ELR (cell line): ENCODE measurements at places on chromosomes 3 and 15.

GRCh38 chr3:52104684-52105640 lies 48.6 kb upstream of the DUSP7 start:
- no peak for DNase-seq

DNA sequence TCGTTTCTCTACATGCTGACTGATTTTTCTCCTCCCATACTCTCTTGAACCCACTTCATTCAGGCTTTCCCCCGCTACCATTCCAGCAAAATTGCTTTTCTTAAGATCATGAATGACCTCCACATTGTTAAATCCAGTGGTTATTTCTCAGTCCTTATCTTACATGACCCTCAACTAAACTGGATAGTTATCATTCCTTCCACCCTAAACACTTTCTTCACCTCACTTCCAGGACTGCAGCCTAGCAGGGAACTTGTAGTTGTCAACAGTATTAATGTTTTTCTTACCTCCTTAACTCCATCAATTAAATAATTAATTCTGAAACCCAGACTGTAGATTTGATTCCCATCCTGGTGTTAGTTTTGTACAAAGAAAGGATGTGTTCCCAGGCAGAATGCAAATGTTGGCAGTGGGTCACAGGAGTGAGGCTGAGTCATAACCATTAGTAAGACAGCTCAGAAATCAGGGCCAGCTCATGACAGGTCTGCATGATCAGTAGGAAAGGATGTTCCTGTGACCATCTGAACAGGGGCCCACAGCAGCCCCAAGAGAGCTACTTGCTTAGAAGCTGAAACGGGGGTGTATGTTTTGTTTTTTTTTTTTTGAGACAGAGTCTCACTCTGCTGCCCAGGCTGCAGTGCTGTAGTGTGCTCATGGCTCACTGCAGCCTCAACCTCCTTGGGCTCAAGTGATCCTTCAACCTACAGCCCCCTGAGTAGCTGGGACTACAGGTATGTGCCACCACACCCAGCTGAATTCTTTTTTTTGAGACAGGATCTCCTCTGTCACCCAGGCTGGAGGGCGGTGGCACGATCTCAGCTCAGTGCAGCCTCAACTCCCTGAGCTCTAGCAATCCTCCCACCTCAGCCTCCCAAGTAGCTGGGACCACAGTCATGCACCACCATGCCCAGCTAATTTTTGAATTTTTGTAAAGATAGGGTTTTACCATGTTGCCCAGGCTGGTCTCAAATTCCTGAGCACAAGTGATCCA lies 9.1 kb downstream of the BCL2L10 start:
- DNase-seq = peak; percentile 96

GRCh38 chr3:13299531-13300155 lies 120.5 kb downstream of the NUP210 start:
- DNase-seq = no peak

GRCh38 chr15:101322016-101322695 lies 27.1 kb upstream of the SNRPA1 start:
- no peak for DNase-seq

GRCh38 chr15:88876573-88876972 lies 18.8 kb downstream of the HAPLN3 start:
- DNase-seq = no peak

DNA sequence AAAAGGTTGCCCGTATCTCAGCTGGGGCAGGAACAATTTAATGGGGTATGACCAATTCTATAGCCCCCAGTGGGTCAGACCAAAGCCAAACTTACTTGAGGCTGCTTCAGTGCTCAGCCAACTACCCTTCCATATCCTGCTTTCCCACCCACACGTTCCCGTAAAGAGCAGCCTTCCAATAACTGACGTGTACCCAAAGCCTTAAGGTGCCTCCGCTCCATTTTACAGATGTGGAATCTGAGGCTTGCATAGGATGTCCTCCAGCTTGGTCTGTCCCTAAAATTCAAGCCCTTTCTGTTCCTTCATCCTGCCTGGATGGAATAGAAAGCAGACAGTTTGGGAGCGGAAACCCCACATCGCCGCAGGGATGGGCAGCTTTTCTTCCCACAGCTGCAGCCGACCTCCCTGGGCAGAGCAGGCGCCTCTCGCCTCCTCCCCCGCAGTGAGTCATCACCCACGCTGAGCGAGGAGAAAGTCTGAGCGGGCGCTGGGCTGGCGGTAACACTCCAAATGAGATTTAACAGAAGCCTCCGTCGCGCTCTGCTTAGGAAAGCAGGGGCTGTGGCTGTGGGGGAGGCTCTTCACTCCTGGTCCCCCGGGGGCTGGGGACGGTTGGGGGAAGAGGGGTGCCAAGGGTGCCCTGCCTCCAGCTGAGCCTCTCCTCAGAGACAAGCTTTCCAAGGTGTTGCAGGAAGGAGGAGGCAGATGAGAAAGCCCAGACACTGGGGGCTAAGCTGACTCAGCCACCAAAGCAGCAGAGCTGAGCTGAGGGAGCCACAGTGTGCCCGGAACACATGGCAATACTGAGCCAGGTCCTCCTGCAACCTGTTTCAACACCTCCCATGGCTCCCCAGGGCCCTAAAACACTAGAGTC lies 57.8 kb upstream of the HRH1 start:
- peak; percentile 93 for DNase-seq

DNA sequence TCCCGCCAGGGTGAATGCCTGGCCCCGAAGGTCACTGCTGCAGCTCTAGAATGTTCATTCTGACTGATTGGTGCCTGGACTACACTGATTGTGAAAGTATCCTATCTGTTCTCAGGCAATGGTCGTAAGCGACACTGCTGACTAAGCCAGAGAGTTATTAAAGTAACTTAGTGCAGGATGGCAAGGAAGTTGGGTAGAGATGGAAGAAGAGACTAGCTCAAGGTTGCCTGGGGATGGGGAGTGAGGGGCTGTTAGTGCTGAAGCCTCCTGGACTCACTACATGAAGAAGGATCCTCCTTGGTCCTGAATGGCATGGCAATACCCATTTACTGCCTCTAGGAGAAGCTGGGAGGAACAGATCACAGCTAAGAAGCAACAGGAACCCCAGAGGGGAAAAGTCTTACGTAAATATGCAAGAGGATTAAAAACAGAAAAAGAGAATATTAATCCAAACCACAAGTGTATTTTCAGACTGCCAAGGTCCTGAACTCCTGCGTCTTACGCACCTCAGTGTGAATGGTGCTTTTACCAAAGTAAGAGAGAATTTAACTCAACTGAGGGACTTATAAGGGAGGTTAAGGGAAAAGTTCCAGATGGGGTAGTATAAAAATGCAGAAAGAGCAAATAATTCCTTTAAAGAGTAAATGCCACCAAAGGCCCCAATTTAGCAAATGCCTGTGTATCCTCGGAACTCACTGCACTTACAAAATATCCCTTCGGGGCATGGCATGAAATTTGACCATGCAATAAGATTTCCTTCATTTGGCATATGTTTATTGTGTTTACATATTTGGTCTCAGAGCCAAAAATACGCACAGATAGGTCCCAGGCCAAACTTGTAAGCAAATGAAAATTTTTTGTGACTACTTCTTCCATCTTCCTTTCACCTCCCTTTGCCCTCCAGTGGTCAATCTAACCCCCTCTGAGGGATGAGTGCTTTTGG lies 64.0 kb upstream of the DGKG start:
- DNase-seq = peak; percentile 66

DNA sequence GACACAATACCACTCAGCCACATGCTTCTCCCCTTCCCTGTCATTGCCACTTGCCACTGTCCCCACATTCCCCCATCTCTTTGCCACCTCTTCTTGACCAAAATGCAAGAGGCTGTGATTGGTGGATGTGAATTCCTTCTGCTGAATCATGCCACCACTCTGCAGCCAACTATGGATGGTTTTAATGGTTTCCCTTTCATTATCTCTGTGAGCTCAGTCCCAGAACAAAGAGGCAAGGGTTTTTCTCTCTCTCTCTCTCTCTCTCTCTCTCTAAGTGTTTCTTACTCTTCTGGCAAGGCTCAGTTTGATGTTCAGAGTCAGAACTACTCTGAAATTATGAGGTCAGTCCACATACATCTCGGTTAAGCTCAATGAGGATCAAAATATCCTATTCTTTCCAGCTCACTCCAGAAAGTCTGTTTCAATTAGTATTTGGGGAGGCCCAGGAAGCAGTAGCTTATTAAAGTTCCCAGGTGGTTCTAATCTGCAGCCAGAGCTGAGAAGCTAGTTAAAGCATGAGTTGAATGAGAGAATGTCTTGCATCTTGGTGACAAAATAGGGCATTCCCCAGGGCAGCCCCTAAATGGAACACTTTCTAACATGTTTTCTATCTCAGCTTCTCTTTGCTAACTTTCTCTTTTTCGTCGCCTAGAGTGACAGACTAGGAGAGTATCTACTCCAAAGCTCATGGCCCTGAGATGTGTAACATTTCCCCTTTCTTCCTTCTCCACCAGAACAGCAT lies 8.5 kb upstream of the ILDR1 start:
- peak; percentile 24 for DNase-seq

DNA sequence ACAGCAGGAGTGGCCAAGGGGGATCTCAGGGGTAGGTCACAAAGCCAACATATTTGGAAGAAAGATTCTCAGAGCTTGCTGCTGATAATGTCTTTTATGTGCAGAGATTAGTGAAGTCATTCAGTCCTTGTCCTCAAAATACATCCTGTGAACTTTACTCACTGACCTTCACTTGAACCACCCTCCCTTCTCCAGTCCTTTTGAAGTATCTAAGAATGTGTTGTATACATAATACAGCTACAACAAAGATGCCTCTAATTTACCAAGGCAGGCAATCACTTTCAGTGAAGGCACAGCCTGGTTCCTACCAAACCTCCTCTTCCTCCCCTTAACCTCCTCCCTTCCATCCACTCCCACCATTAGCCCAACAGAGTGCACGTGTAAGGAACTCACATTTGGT lies 38.3 kb downstream of the ETV5 start:
- no peak for DNase-seq

DNA sequence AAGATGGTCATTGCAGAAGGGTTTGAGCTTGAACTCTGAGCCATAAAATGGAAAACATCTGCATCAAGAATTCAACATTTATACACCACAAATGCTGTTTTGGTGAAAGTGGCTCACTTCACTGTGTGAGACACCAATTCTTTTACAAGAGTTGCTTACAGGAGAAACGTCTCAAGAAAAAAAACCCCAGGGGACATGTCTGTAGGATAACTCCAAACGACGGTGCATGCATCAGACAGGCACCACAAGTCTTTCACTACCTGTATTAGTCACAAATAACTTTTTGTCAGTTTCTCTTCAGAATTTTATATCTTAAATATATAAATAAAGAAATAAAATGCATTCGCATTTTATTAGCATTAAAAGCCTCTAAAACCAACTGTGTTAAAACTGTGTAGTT lies 164.3 kb downstream of the EFHB start:
- no peak for DNase-seq

DNA sequence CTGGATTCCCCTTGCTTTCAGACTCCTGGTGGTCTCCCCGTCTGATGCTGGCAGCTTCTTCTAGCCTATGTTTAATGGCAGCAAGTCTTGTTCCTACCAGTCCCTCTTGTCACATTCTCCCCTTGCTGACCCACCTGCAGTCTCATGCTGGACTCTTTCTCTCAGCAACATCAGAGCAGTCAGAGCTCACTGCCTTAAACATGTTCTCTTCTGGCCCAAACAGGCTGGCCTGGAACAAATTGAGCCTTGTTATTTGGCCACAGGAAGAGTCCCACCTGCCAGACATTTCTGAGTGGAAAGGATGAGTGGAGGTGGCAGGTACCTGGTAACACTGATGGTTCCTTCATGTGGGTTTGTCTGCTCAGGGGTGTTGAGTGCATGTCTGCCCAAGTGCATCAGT lies 59.2 kb upstream of the APEH start:
- no peak for DNase-seq

DNA sequence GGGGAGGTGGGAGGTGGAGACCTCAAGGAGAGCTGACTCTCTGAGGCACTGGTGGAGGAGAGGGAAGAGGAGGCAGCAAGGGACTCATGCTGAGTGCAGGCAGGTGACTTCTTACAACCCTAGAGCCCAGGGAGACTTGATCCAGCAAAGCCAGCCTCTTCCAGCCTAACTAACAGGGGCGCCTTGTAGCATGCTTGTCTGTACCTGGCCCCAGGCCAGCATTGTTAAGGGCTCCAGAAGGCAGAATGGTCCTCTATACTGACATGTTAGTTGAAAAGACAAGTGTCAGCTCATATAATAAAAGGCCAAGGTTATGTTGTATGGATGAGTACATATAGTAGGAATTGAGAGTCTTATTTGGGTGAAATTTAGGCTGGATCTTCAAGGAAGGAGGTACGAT lies 65.4 kb downstream of the CHDH start:
- DNase-seq = no peak

GRCh38 chr3:180881065-180881801 lies 31.2 kb upstream of the FXR1 start:
- DNase-seq = no peak

GRCh38 chr3:117263270-117263669 lies 553.7 kb downstream of the TUSC7 start:
- DNase-seq = no peak
